ENCODE measurements at places on chromosomes 7 and 10. TPM values are rescaled to one million over a fixed set of nuclear protein-coding genes. Genes with fewer than 3 reads are reported as not detected.

GRCh38 chr7:155669717-155670505, 25.4 kb downstream of the RBM33 start:
- DNase-seq, result no peak

Gene PRLHR
- not detected for total RNA-seq

GRCh38 chr10:55233505-55233904, 432.5 kb upstream of the PCDH15 start:
- DNase-seq, result no peak

- DNase-seq, result no peak
Measured at GRCh38 chr7:27394871-27395270, 152.3 kb downstream of the EVX1 start.

DNA sequence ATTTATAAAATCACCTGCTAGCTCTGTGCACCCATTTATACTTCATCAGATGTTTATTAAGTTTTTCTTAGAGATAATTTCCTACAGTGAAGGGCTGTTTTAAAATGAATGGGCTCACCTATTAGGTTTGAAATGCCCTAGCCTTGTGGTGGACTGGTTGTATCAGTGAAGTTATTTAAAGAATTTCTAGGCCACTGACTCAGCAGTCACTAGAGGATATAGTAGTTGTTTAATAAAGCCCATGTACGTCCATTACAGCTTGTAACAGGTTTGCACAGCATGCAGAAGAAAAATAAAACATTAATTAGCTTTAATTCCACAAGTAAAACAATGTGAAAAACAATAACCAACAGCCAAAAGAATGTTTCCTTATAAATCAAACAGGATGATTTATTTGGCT, 128.0 kb downstream of the RSU1 start:
- no peak for DNase-seq

Gene SLC29A4
- 0.21 TPM for total RNA-seq

DNA sequence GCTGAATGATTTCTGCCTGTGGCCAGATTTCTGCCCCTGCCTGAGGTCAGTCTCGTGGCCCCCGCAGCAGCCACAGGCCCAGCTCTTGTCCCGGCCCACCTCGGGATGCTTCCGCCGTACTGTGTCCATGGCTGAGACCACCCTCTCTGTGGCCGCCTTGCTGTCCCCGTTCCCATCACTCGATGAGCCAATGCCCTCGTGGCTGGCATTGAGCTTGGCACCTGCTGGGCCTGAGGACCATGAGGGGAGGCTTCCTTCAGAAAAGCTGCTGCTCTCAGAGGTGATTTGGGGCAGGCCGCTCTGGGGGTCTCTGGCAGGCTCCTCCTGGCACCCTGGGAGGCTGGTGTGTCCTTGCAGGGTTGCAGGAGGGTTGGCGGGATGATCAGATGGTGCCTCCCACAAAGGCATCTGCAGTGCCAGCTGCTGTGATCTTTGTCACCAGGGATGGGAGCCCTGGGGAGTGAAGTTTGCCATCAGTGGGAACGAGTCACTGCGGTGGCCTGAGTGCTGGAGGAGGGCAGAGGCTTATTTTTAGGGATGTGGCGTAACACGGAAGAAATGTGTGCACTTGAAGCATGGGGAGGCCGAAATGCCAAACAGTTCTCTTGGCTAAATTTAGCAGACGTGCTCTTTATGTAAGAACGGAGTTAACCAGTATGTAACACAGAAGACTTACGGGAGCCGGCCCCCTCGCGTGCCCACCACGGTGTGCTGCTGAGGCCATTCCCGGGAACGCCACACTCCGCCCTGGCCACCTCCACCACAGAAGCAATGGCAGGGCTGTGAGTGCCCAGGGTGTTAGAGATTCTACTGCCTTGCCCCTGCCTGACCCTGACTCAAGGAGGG, 47.7 kb downstream of the VIPR2 start:
- peak; percentile 50 for DNase-seq

DNA sequence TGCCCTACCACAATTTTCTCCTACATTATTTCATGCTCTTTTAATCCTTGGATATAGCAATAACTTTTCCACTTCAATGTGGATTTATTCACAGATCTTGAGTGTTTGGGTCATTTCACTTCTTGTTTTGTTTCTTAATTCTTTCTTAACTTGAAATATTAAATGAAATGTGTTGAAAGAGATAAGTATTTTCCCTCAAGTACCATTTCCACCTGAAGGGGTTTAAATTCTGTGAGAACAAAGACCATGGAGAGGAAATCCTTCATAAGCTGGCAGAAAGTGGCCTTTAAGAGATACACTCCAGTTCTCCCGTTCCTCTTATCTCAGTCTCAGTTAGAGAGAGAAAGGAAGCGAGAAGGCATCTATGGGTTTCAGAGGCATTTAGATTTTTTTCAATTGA, 14.1 kb upstream of the DLD start:
- no peak for DNase-seq

DNA sequence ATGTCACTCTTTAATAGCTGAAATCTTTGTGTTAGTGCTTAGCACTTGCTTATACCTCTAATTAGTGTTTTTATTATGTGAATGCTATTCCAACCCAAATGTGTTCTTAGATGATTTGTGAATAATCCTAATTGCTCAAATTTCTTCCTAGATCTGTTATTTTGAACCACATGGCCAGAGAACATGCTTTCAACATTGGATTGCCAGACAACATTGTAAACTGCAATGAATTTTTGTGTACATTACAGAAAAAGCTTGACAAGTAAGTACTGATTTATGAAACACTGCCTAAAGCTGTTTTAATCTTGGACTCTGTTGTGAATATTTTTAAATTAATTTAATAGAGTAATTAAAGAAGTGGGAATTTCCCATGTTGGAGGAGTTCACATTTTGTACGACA, 121.1 kb downstream of the ZNF277 start:
- no peak for DNase-seq

- DNase-seq, result no peak
Measured at GRCh38 chr10:27893358-27893954, 105.4 kb downstream of the ODAD2 start.

DNA sequence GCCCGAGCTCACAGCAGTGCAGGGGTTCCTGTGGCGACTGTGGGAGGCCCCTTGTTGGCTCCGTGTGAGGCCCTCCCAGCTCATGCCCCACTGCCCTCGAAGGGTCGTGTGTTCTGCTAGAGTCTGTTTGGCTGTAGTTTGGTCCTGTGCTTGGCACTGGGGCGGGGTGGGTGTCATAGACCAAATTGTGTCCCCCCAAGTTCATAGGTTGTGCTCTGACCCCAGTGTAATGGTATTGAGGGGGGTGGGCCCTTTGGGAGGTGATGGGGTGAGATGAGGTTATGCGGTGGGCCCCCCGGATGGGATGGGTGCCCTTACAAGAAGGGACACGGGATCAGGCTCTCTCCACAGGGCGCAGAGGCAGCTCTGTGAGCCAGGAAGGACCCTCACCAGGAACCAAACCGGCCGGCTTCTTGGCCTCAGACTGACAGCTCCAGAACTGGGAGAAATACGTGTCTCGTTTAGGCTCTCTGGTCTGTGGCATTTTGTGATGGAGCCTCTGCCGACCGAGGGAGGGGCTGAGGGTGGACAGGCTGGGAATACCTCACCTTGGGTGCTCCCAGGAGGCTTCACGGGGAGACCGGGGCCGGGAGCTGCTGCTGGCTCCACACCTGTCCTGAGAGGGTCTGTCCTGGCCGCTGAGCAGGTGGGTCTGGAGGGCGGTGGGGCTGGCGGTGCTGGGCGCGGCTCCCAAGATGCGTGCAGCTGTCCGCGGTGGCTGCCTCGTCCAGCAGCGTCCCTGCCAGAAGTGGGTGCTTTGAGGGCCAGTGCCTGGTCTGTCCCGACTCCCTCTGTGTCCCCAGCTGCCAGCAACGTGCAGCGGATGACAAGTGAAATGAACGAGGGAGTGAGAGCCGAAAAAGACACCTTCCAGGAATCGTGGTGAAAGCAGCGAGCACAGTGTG, 89.4 kb downstream of the INPP5A start:
- DNase-seq, result no peak

DNA sequence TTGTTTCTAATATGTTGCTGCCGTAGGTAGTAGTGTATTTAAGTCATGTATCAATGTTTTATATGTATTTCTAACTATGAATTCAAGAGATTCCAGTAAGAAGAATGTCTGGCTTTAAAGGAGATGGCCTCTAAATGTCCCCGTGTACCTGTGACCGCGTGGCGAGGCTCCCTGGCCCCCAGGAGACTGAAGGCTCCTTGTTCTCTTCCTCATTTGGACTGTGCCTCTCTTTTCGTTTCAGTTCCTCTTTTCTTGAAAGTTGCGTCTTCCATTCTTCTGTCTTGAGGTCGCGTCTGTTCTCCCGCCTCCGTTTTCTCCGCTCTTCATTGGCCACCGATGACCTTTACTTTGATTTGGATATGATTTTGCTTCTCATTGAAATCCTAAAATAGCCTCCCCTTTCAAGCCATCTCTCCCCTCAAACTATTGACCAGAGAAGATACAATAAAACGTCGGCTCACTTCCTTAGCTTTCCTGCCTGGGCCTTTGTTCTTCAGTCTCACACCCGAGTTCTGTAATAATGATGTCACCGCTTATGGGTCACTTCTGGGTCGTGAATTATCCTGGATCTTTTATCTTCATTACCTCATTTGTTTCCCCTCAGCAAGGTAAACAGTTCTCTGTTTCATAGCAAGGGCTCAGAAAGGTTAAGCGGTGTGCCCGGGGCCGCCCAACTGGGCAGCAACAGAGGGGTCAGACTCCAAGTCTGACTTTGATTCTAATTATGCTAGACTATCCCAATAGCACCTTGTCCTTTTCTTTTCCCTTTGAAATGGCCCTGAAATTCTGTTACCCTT, 28.7 kb downstream of the WIPI2 start:
- no peak for DNase-seq

- no peak for DNase-seq
Measured at GRCh38 chr10:10699427-10699826, 318.2 kb upstream of the CELF2 start.

- DNase-seq, result no peak
Measured at GRCh38 chr10:52903397-52903938, 130.9 kb upstream of the MBL2 start.

GRCh38 chr7:26993816-26994810, 101.7 kb downstream of the HOXA1 start:
- DNase-seq, result no peak

GRCh38 chr10:102906507-102906906, 11.6 kb upstream of the CNNM2 start:
- DNase-seq, result no peak

GRCh38 chr7:41921453-41921981, 218.6 kb upstream of the INHBA start:
- DNase-seq, result no peak

Gene DNAJC12
- total RNA-seq, result 1.2 TPM

Gene SPDYE16
- total RNA-seq, result 1.4 TPM

DNA sequence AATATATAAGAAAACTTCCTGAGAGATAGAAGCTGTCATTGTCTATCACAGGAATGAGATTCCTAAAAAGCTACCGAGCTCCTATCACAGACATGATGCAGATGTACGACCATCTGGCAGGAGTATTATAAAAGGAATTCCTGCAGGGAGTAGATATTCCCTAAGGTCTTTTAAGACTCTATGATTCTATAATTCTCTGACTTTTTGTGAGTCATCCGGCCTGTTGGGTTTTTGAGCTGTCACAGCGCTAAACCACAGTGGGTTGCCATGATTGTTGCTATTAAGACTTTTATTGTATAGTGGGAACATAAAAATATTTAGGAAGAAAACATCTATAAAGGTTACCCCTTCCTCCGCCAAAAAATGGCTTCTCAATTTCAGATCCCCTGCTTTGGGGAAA, 223.4 kb downstream of the BMPER start:
- DNase-seq, result no peak

- DNase-seq, result peak; percentile 38
Measured at GRCh38 chr7:64463636-64464375, 99.1 kb downstream of the ZNF680 start.

Gene MASTL
- 7.0 TPM for total RNA-seq

Gene SORCS1
- total RNA-seq, result 1.1 TPM

Gene HOXA1
- not detected for total RNA-seq

GRCh38 chr7:114554781-114555537, 140.3 kb downstream of the FOXP2 start:
- no peak for DNase-seq

Gene DOCK4
- 22.3 TPM for total RNA-seq

GRCh38 chr7:66682350-66683093, 53.8 kb downstream of the KCTD7 start:
- peak; percentile 33 for DNase-seq

- no peak for DNase-seq
Measured at GRCh38 chr7:156776527-156776926, 116.5 kb downstream of the LMBR1 start.

Gene MMRN2
- total RNA-seq, result 49.4 TPM

- DNase-seq, result no peak
Measured at GRCh38 chr7:30163231-30163894, 28.6 kb downstream of the MTURN start.

Gene LMOD2
- not detected for total RNA-seq

- DNase-seq, result no peak
Measured at GRCh38 chr10:52229291-52229931, 84.7 kb upstream of the DKK1 start.

DNA sequence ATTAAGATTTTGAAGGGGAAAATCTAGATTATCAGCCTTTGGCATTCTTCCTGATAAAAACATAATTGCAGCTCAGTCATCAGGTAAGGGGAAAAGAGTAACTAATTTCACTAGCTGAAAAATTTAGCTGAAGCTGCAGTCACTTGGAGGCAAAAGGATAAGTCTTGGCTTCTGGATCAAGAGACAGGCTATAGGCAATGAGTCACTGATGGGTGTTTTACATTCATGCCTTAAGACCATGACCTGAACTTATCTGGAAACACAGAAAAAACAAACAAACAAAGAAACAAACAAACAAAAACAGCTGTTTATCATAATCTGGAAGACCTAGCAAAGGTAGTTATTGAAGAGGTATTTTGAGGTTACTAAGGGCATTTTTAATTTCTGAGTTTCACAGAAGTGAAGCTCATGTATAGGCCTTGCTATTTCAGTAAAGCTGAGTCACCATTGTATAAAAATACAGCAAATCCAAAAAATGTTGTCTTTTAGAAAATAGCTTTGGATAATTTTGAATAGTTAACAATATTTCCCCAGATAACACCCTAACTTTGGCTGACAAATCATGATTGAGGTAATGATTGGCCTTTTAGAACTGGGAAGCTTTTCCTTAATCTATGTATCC, 40.3 kb downstream of the ZNF22 start:
- DNase-seq, result no peak

GRCh38 chr7:52352013-52352981, 683.1 kb upstream of the POM121L12 start:
- no peak for DNase-seq
